ENCODE measurements at places on chromosomes 4 and X.

DNA sequence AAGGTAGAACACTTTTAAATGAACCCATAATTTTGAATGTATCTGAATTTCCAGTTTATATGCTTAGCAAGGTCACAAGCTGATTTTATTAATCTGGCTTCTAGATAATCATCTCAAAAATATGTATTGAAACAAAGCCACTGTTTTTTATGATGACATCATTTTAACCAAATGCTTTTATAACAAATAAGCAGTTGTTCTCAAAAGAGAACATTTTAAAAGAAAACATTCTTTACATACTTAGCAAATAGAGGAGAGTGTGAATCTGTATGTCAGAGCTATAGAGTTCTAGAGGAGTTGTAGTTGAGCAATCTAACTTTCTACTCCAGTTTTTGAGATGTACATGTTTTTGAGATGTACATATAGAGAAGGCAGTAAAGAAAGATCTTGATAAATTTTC lies 42.5 kb downstream of the LAMP2 start:
- DNase-seq = no peak

- no peak for DNase-seq
Measured at GRCh38 chr4:187139141-187139540, 415.5 kb upstream of the FAT1 start.

DNA sequence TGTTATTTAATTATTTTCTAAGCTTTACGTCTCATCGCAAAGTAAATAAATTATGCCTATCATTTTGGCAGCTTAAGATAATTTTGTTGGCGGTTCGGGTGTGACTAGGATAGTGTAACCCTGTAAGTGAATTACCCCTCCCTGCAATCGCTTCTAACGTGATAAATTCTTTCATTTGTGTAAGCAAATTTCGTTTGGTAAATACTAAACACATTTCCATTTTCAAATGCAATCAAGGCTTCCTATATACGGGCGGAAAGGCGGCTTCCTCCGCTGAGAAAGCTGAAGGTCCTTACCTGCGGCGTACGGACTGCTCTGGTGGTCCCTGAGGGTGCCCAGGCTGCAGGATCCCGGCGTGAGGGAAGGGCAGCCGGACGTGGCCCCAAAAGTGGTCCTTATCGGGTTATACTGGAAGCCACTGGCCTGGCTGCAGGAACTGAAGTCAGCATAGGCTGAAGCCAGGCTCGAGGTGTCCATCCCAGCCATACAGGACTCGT lies 403 bp downstream of the PHOX2B start:
- peak; percentile 86 for DNase-seq

DNA sequence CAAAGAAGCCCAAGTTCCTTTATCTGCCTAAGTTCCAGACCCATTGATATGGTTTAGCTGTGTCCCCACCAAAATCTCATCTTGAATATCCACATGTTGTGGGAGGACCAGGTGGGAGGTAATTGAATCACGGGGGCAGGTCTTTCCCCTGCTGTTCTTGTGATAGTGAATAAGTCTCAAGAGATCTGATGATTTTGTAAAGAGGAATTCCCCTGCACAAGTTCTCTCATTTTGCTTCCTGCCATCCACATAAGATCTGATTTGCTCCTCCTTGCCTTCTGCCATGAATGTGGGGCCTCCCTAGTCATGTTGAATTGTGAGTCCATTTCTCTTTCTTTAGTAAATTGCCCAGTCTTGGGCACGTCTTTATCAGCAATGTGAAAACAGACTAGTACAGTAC lies 860.2 kb downstream of the FSTL5 start:
- DNase-seq = no peak

Data from NCI-H82 (cell line).